ENCODE measurements at places on chromosomes 5 and 9.
A peak's percentile ranks its signal among the peaks of the same experiment; 100 is the strongest.

DNA sequence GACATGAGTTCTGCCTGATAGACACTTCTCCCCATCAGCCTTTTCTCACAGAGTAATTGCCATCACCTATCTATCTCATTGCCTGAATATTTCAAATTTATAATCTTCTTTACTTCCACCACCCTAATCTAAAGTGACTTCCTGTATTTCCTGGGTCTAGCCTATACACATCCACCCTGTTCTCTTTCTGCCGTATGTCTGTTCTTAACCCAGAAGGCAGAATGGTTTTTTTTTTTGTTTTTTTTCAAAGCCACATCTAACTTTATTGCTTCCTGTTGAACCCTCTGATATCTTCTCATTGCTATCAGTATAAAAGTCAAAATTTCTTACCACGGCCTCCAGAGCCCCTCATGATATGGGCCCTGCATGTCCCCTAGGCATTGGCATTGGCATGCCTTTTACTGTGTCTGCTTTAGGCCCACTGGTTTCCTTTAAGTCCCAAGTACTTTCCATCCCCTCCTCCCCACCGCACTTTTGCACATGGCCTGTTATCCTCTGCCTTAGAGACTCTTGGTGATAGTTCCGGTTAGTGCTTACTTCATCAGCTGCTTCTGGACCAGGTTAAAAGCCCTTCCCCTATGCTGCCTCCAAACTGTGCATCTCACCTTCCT is 159.9 kb downstream of the MAN2A1 start:
- DNase-seq: peak; percentile 9

DNA sequence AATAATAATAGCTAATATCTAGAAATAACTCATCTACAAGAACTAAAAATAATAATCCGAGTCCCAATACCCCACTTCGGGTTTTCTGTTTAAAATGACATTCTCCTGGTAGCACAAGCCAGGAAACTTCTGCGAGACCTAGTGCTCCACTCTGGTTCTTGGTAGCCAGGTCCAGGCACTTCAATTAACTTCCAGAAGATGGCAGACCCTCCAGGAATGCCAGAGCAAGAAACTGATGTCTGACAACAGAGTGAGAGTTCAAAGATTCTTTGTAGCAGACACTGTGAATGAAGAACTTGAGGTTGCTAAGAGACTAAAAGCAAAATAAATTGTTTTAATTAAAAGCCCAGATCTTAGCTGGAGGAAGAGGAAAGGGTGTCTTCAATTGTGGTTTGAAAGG is 1963.3 kb upstream of the CDH9 start:
- no peak for DNase-seq

DNA sequence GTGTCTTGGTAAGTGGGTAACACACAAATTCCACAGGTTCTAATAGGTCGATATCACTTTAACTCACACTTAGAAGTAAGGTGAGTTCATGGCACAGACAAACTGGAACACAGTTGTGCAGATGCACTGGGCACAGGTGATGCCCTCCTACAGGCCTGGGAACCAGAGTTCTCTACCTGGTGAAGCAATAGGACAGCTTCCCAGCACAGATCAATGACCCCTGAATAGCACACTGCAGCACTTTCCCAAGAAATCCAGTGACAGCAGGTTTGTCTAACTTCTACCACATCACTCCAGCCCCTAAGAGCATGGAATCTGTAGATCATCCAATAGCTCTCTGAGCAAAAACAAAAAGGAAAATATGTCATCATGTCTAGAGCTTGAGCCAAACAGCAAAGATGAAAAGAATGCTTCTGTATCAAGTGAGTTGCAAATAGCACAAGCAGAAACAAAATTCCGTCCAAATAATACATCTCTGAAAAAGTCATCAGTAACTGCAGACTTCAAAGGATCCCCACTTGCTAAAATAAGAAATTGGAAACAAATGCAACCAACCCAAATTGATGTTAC is 33.5 kb downstream of the MOCS2 start:
- DNase-seq: no peak

GRCh38 chr9:136228107-136228875 is 17.3 kb downstream of the QSOX2 start:
- DNase-seq: no peak

GRCh38 chr5:95995962-95996489 is 34.4 kb upstream of the ELL2 start:
- no peak for DNase-seq
